ENCODE measurements at places on chromosomes 12 and 14.
A peak's percentile ranks its signal among the peaks of the same experiment; 100 is the strongest.

- no peak for DNase-seq
These were observed 64.5 kb downstream of the CRADD start for GRCh38 chr12:93741659-93742109.

DNA sequence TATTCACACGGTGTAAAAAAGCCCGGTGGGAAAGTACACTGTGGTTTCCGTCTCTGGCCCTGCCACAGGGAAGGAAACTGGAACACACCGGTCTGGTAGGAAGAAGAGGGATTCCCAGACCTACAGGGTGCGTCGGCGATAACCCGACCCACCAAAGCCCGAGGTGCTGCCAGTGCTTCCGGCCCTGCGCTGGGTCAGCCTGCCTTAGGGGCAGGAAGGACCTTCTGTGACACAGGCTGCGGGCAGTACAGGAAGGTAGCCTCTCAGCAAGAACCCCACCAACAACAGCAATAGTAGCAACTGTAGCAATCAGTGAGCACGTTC is 169.5 kb upstream of the FKBP4 start:
- DNase-seq = no peak

DNA sequence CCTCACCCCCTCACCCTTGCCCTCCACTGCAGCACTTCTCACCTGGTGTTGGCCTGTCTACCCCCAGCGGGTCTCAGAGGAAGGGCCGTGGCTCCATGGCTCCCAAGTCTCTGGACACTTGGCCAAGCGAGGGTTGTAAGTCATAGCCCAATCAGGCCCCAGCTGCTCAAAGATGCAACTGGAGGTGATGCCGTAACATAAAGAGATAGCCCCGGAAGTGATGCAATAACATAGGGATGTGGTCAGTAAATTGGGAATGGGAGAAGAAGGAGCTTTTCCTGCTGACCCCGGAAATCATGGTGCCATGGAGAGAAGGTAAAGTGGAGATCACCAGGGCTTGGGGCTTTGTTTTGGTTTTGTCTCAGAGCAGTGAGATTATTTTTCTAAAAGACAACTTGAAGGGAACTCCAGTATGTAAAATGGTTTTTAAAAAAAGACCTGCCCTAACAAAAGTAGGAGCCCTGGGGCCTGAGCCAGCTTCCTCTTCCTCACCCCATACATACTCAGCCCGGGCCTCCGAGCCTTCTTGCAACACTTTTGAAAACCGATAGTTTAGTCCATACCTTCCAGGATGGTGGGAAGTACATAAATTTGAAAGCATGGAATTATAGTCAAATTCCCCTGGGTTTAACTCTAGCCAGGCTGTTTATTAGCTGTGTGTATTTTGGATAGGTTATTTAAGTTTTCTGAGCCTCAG is 212.5 kb downstream of the CRADD start:
- no peak for DNase-seq

- DNase-seq = no peak
These were observed at the start of gene LPAR5 for GRCh38 chr12:6635856-6636531. TSS of gene LPAR5 (minus strand) at chr12:6635959. CDS start at chr12:6621248, 14,711 bp downstream.

GRCh38 chr12:75862692-75863471 is 168.7 kb downstream of the PHLDA1 start:
- DNase-seq = no peak

GRCh38 chr14:31212893-31213292 is 5.3 kb upstream of the HECTD1 start:
- no peak for DNase-seq

DNA sequence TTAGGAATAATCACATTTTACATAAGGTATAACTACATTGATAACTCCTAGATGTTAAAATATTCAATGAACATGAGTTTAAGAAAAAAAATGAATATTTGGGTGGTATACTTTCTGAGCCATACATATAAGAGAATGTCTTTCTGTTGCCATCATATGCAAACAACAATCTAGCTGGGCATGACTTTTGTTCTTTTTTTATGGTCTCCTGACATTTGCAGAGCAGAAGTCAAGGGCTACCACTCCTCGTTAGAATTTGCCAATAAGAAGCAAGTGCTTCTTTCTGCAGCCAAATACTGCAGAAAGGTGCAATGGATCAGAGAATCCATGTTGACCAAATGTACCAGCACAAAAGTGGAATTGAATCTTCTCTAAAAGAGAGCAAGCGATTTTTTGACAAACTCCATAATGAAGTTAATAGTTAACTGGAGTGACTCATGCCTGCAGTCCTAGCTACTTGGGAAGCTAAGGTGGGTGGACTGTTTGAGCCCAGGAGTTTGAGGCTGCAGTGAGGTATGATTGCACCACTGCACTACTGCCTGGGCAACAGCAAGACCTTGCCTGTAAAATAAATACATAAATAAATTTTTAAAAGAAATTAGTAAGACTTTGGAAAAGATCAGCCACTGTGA is 25.5 kb upstream of the CCDC91 start:
- DNase-seq = no peak

GRCh38 chr12:6960593-6961277 is 9.6 kb downstream of the PTPN6 start:
- no peak for DNase-seq

- DNase-seq = no peak
These were observed 443.2 kb upstream of the FOXG1 start for GRCh38 chr14:28323366-28323765.

GRCh38 chr12:29176941-29177340 is 27.9 kb downstream of the FAR2 start:
- DNase-seq = no peak

DNA sequence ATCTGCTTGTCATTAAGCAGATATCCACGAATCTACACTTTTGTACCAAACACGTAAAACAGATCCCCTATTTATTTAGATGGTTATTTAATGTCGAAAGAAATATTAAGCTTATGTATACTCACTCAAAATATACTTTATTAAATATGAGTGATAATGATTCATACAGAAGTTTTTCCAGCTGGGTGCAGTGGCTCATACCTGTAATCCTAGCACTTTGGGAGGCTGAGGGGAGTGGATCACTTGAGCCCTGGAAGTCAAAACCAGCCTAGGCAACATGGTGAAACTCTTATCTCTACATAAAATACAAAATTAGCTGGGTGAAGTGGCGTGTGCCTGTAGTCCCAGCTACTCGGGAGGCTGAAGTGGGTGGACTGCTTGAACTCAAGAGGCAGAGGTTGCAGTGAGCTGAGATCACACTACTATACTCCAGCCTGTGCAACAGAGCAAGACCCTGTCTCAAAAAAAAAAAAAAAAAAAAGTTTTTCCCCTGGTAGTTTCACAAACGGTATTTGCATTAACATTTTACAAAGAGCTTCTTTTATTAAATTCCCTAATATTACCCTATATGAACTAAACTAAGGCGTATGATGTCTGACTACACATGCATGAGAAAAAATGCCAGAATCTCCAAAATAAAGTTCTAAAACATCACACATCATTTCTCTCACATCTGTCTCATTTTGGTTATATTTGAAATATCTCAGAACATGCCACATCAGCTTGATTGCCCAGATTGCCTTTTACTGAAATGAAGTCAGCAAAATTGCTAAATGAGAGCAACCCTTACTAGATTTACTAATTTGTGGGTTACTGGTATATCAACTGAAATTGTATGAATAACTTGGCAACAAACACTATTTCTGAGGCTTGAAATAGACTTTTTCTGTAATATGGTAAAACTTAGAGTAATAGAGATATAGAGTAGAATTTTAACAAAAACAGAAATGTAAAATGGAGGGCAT is 74.9 kb downstream of the PAWR start:
- no peak for DNase-seq

- DNase-seq = no peak
These were observed 649.6 kb downstream of the BCL11B start for GRCh38 chr14:98622208-98623051.

DNA sequence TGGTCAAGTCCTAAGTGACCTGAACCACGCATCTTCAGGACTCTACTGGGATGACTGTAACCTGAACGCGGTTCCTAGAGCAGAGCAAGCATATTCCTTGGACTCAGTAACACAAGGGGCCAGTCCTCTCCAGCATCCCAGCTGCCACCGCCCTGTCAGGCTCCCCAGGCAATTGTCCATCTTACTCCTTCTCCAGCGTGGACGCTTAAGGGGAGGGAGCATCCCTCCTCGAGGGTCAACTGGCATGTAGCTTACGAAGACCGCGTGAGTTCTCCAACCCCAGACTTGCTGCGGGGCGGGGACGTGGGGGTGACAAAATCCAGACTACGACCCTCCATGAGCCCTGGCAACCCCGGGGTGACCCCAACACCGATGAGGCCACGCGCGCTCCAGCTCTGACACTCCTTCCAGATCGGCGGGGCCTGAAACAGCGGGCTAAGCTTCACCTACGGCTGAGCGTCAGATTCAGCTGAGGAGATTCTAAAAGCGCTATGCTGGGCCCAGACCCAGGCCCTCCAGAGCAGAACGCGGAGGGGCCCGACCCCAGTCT is 846 bp upstream of the MTHFD1 start:
- peak; percentile 17 for DNase-seq

DNA sequence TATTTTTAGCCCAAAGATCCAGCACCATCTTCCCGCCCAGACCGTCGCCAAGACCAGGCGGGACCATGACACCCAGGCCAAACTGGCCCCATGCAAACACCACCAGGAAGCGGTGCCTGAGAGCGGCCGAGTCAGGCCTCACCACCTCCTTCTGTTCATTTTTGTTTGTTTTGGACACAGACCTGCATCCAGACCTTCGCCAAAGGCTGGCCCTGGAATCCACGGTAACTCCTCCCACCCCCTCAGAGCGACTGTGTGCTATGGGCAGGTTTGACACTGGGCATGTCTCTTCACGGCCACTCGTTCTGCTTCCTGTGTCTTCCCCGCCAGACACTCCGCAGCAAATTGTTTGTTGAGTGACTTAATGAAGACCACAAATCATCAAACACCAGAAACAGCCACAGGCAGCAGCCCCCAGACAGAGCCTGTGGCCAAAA is 47.1 kb downstream of the NCOR2 start:
- DNase-seq = no peak

DNA sequence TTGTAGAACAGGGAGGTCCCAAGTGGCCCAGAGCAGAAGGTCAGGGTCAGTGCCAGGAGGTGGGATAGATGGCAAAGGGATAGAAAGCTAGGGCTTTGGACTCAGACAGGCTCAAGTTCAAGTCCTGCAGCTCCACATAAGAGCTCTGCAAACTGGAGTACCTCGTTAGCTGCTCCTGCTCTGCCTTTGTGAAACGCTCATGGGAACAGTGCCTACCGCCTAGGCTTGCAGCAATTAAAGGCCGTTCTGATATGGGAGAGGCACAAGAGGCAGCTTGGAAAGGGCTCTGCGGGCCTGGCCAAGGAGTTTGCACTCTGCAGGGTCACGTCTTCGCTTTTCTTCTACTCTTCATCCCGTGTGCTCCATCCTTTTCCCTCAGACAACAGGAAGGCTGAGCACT is 54.1 kb downstream of the MAP1LC3B2 start:
- no peak for DNase-seq

GRCh38 chr12:62750941-62751809 is 183.8 kb downstream of the PPM1H start:
- DNase-seq = no peak

- no peak for DNase-seq
These were observed 23.7 kb downstream of the SETD1B start for GRCh38 chr12:121827351-121828099.

DNA sequence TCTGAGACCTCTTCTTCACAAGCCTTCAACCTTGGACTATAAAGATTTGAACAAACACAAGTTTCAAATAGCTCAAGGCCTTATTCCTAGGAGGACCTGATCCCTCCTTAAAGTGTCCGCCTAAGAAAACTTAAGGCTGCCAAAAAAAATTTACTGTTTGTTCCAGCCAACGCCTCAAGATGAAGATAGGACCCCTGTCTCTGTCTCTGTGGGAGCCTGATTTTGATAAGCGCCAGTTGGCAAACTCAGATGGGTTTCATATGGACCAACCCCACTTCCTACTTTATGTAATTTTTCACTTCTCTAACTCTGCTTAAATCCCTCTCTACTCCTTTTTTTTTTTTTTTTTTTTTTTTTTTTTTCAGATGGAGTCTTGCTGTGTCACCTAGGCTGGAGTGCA is 11.0 kb downstream of the FKBP3 start:
- no peak for DNase-seq

GRCh38 chr12:50678650-50679365 is 85.1 kb upstream of the ATF1 start:
- no peak for DNase-seq

- DNase-seq = no peak
These were observed 709.1 kb downstream of the DIO2 start for GRCh38 chr14:79502136-79502750.

DNA sequence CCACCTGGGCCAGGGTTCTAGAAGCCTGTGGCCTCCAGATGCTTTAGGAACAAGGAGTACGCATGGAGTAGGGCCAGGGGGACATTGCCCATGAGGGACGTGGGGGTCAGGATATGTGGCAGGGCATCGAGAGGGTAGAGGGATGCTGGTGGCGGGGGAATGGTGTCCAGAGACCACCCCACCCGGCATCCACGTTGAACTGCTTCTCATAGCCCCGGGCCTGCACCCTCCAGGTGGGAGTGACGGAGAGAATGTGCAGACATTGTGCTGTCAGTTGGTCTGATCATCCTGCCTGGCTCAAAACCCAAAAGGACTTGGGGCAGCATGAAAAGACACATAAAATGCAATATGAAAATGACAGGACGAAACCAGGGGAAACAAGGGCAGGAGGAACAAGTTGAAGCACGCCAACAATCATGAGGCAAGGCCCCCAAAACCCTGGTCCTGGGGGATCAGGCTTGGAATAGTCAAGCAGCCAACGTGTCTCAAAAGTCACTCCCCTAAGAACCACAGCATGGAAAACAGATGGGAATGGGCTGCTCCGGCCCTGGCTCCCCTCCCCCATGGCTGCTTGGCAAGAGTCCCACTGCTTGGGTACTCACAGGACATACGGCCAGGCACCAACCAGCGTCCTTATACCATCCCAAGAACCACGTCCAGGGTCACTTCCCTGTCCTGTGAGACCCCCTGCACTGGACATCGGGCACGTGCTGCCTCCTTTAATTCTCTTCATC is 117.9 kb downstream of the DICER1 start:
- DNase-seq = no peak

DNA sequence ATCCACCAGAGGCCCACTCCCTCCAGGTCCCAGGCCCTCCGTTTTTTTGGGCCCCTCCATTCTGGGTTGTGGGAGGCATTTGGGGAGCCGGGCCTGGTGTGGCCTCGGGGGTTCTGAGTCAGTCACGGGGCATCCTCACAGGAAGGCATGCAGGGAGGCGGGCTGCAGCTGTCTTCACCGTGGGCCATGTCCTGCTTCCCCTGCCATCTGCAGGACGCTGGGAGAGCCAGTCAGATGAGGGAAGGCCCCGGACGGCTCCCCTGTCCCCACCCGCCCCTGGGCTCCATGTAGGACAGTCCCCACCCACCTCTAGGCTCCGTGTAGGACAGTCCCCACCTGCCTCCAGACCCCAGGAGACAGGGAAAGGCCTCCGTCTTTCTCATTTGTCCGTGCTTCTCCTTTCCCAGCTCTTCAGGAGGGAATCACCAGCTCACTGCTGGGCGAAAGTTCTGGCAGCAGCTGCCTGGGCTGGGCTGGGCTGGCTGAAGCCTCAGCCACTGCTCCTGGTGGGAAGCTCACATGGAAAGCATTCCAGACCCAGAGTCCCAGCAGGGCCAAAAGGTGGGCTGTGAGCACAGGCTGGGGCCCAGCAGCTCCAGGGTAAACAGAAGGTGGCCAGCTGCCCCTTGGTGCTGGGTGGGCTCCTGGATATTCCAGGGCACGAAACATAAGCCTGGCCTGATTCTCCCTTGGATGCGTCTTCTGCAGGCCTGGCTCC is 217.8 kb downstream of the KIF26A start:
- no peak for DNase-seq

Measured in left renal cortex interstitium (tissue), 4 donors.